ENCODE measurements at places on chromosomes 2 and 18.

DNA sequence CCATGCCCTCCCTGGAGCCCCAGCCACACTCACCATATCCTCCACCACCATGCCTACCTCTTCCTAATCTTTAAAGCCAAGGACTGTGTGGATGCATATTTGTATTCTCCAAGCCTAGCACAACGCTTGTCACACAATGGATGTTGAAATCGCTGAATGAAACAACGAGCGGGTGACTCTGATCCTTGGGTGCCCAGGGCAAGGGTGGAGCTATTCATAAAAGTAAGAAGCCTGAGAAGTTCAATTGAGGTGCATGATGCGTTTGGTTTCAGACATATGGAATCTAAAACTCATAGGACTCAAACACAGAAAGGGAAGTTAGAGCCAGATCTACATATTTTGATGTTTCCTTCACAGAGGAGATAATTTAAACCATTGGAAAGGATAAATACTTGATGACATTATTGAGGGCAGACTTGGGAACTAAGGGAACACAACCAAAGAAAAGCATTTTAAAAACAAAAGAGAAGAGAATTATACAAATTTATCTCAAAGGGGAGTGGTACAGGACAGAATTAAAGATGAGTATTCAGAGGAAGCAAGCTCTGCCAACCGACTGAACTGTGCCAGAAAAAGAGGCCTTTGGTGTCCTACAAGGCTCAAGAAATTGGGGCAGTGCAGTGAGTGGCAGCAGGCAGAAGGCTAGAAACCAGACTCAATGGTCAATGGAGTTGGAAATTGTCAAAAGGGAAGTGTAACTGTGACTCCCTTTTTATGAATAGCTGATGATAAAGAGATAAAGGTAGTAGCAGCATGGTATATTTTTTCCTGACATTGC is 200.6 kb upstream of the NCKAP5 start:
- DNase-seq: no peak

- DNase-seq: no peak
These were observed 2.2 kb downstream of the RTP5 start for GRCh38 chr2:241871538-241872312.

DNA sequence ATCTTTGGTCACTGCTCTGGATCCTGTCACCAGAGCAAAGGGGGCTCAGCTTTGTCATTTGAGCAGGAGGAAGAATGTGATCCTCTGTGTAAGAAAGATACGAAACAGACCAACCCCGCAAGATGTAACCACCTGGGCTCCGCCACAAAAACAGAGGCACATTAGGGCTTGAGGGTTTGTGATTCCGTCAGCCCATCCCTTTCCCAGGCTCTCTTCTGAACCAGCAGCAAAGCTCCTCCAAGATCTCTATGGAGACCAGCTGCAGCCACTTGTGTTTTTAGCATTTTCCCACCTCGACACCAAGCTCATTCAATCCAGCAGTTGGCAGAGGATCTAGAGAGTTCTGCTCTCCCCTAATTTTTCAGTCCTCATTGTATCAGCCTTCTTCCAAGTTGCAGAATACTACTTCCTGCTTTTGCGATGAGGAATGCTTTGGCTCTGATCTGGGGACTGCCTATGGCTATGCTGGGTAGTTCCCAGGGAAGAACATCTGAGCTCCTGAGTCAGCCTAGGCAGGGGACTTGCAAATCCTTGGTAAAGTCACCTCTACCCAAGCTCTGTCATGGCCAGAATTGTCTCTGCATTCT is 139.6 kb upstream of the RAB12 start:
- no peak for DNase-seq

GRCh38 chr18:62729487-62730386 is 14.4 kb downstream of the PHLPP1 start:
- no peak for DNase-seq

DNA sequence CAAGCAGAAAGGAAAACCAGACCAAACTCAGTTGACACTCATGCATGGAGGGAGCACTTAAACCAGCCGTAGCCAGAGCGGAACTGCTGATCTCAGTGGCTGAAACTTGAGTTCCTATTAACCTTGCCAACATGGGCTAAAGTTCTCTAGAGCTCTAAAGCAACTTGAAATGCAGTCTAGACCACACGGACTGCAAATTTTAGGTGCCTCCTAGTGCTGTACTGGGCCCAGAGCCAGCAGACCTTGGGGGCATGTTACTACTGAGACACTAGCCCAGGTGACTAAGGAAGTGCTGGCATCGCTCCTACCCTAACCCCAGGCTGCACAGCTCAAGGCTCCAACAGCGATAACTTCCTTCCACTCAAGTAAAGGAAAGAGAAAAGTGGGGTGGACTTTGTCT is 236.5 kb downstream of the AKAIN1 start:
- no peak for DNase-seq

DNA sequence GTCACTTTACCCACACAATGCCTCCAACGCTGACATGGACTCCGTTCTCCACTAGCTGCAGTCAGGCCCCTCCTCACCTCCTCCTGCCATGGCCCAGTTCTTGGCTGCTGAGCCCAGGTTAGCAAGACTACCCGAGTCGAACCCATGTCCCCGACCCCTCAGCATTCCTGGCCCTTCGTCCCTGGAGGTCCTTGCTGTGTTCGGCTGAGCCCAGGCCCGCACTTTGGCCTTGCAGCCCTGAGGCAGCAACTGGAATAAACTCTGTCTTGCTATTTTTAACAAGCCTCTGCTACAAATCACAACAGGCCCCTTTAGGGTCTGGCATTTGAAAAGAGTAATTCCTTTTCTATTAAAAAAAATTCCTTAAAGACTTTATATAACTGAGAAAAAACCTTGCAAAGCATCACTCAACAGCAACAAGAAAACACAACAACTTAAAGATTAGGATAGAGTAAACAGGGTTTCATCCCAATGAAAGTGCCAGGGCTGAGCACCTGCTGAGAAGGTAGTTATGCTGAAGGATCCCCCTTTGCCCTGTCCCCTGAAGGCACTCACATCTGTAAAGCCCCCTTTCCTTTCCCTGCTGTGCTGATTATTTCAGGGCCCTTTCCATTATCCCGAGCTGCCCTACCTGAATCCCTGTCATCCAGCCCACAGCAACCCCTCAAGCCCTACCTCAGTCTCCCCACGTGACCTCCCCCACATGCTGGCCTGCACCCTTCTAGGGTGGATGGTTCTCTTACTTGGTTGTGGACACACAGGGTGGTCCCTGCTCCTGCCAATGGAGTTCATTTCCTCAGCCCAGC is 120.0 kb upstream of the SNTG2 start:
- DNase-seq: no peak

- peak; percentile 60 for DNase-seq
These were observed at the start of gene LGALSL for GRCh38 chr2:64453770-64454385. LGALSL (plus strand) TSS chr2:64454162; CDS start chr2:64454546, 384 bp downstream.

DNA sequence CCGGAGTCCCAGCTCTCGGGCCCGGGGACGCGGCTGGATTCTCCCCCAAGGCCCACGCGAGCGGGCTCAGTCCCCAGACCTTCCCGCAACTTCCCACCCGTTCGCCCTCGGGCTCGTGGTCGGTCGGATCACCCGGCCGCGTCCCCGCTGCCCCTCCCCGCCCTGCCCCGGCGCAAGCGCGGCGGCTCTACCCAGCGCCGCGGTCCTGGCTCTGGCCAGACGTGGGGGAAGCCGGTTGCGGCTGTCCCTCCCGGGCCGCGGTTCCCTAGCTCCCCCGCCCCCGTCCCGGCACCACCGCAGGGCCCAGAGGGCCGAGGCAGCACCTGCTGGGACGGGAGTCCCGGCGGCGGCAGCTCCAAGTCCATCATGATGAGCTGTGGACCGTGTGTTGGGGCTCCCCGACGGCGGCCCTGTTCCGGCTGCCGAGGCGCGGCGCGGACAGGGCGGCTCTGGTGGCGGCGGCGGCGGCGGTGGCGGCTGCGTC is 276 bp downstream of the NFE2L2 start:
- no peak for DNase-seq

DNA sequence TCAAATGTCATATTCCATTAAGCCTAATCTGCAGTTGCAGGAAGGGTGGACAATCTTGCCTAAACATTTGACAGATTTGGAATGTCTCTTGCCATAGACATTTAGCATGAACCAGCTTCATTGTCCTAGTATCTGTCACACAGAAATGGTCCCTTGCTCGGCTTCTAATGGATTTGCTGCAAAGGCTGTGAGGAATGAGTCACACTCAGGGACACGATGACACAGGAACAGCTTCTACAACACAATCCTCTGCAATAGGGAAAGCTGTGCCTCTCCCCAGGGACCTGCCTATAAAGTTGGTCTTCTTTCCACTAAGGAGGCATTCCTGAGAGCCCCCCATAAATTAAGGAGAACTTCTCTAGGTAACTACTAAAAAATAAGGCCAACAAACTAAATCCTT is 155.1 kb upstream of the L3MBTL4 start:
- DNase-seq: no peak

GRCh38 chr2:36361396-36361795 is 5.8 kb downstream of the CRIM1 start:
- DNase-seq: no peak

GRCh38 chr2:197207598-197207997 is 103.0 kb downstream of the ANKRD44 start:
- DNase-seq: no peak

DNA sequence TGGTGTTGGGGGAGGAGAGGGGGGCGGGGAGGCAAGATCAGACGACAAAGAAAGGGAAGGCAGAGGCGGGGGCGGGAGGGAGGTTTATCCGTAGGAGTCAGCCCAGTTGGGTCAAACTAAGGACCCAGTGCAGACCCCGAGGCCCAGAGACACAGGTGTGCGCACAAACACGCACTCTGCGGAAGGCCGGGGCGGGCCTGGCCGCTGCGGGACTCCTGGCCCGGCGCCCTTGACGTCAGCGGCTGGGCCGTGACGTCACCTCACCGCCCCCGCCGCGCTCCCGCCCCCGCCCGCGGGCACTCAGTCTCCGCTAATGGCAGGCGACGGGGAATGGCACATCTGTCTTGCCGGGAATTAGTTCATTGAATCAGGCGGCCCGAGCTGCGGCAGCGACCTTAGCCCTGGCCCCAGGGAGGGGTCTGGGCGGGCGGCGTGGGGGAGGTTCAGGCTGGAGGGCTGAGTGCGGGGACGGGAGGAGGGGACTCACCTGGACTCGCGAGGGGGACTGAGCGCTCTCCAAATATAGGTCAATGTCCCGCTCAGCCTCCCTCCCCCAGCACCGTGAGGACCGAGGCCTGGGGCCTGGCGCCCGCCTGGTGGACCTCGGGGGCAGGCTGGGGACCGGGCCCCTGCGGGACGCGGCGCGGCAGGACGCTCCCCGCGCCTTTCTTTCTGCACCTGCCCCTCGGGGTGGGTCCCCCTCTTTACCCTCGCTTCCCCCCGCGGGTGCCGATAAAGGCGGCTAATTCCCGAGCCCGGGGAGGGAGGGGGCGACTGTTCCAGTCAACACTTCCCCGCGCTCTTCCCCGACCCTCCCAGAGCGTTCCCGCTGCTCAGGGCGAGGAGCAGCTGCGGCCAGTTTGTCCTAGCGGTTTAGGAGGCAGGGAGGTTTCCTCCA is 15.5 kb upstream of the ECEL1 start:
- DNase-seq: no peak

GRCh38 chr2:190717764-190718651 is 69.1 kb downstream of the NAB1 start:
- DNase-seq: no peak

- DNase-seq: peak; percentile 4
These were observed 79.2 kb downstream of the LAMA1 start for GRCh38 chr18:7038330-7038851.

- no peak for DNase-seq
These were observed 112.9 kb upstream of the CD302 start for GRCh38 chr2:159910951-159911350.

- DNase-seq: no peak
These were observed 369.4 kb downstream of the PARD3B start for GRCh38 chr2:204914708-204915107.
